ENCODE measurements at places on chromosomes 13 and 19. TPM values are rescaled to one million over a fixed set of nuclear protein-coding genes. Genes with fewer than 3 reads are reported as not detected.

DNA sequence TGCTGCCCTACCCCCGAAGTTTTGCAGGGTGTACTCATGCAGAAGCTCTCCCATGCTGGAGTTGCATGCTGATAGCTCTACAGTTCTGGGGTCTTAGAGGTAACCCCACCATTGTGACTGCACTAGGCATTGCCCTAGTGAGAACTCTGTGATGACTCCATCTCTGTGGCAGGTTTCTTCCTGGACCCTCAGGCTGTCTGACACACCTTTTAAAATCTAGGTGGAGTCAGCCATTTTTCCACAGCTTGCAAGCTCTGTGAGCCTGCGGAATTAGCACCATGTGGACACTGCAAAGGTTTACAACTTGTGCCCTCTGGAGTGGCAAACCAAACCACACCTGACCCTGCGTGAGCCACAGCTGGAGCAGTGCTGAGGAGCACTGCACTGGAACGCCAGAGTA is 636.2 kb upstream of the SPRY2 start:
- H3K27ac ChIP-seq: no peak overlapping the region
- DNase-seq: no peak
- no peak overlapping the region for H3K4me3 ChIP-seq
- no peaks in the 10 kb centered on the region for H3K4me1 ChIP-seq
- H3K27me3 ChIP-seq: no peaks in the 10 kb centered on the region

DNA sequence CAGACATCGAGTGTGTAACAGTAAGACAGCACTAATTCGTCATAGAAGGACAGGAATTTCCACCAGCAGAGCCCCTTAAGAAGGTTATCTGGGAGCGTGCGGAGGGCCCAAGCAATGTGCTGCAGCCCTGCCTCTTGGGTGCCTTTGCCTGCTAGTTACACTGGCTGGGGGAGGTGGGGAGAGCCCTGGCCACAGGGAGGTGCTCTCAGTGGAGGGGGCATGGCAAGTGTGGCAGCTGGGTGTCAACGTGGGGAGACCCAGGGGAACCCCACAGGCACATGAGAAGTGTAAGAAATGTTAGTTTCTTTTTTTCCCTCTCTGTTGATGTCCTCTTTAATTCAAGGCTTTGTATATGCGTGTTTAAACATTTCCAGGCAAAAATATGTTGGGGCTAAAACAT is 50.9 kb upstream of the TMTC4 start:
- no peak for DNase-seq
- H3K4me1 ChIP-seq: no peaks in the 10 kb centered on the region
- H3K27me3 ChIP-seq: peaks cover 15% of the 10 kb centered on the region

The ZNF136 gene
- 12.9 TPM for total RNA-seq

DNA sequence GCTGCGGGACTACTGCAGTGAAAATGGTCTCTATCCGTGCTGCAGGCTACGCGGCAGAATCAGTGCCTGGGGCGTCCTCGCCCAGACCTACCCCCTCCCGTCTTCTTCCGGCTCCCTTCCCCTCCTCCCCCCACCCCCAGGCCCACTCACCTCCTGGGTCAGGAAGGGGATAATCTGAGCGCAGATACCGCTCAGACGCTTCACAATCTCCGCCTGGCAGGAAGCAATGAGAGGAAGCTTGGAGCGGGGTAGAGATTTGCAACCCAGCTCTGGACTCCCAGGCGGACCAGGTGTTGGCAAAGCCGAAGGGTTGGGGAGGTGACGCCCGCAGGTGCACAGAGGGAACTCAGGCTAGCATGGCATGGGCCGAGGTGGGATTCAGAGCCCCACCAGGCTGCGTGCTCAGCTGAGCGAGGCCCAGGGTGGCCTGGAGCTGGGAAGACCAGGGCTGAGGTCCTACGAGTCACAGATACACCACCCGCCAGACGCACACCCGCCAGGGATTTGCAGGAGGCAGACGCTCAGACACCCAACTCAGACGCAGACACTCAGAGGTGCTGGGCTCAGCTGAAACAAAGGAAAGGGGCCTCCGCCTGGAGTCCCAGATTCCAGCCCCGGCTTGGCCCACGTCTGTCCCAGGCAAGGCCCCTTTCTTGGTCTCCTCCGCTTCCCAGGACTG is 4.1 kb downstream of the TLE2 start:
- H3K36me3 ChIP-seq: no peaks in the 10 kb centered on the region
- peaks cover 9% of the 10 kb centered on the region for H3K27me3 ChIP-seq
- no peak overlapping the region for H3K27ac ChIP-seq
- DNase-seq: no peak

DNA sequence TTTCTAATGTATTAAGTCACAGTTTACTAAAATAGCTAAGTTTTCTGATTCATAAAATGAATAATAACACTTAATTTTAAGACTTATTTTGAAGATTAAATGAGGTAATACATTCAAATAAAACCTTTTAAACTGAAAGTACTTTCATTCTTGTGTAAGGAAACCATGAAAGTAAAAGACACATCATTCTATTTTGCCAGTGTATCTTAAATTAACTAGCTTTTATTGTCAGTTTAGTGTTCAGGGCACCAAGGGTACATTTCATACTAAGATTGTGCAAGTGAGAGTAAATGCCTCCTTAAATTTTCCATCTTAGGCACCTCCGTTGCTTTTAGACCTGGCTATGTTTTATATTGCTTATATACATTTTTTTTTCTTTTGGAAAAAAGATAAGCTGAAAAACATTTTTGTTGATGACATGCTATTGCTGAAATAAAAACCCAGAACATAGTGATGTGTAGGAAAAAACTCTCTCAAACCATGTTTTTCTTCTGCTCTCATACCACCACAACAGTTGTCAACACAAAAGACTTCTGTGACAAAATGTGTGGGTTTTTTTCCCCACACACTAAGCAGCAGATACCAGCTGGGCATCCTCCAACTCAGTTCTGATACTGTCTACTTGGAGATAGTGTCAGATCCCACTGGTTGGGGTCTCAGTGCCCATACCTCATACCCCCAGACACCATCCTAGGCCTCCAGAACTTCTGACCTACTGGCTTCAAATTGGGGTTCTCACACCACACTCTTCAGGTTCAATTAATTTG is 30.7 kb upstream of the LPAR6 start:
- no peak overlapping the region for H3K4me3 ChIP-seq
- H3K4me1 ChIP-seq: peaks cover 8% of the 10 kb centered on the region
- H3K27me3 ChIP-seq: no peaks in the 10 kb centered on the region
- H3K36me3 ChIP-seq: peaks cover 4% of the 10 kb centered on the region

GRCh38 chr19:3184847-3185460 is 776 bp upstream of the NCLN start:
- peak; percentile 58 for DNase-seq
- peak overlapping the region; percentile 97 for H3K27ac ChIP-seq
- H3K4me1 ChIP-seq: peaks cover 48% of the 10 kb centered on the region
- H3K4me3 ChIP-seq: peak overlapping the region; percentile 89
- H3K36me3 ChIP-seq: peaks cover 34% of the 10 kb centered on the region

DNA sequence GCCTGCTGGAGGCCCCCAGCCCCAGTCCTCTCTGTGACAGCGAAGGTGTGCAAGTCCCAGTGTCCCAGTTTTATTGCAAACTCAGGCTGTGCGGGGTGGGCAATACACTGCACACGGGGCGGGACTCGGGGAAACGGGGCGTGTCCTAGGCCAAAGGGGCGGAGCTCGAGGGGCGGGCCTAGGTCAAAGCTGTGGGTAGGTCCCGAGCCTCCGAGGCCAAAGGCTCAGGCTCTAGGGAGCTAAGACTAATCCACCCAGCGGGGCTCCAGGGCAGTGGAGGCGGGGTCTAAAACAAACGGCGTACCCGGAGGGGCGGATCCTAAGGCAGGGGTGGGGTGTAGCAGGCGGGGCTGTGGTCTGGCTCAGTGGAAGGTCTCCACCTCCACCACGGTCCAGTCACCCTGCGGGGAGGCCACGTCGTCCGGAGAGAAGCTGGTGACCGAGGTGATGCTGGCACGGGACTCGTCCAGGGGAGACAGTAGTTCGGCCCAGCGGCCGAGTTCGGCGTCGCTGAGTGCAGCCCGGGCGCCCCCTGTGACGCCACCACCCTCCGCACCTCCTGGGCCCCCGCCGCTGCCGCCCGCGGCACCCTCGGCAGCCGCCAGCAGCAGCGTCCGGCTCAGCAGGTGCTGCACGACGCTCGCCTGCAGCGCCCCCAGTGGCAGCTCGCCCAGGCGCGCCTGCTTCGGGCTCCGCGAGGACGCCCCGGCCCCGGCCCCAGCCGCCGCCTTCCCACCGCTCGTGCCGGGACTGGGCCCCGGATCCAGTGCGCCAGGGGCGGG is 5.3 kb downstream of the PRR36 start:
- peak overlapping the region; percentile 76 for H3K4me3 ChIP-seq
- peaks cover 32% of the 10 kb centered on the region for H3K4me1 ChIP-seq
- no peaks in the 10 kb centered on the region for H3K36me3 ChIP-seq
- peak; percentile 91 for DNase-seq
- H3K27me3 ChIP-seq: peaks cover 62% of the 10 kb centered on the region
- peak overlapping the region; percentile 38 for H3K27ac ChIP-seq

The NLRP11 gene
- 0.19 TPM for total RNA-seq

DNA sequence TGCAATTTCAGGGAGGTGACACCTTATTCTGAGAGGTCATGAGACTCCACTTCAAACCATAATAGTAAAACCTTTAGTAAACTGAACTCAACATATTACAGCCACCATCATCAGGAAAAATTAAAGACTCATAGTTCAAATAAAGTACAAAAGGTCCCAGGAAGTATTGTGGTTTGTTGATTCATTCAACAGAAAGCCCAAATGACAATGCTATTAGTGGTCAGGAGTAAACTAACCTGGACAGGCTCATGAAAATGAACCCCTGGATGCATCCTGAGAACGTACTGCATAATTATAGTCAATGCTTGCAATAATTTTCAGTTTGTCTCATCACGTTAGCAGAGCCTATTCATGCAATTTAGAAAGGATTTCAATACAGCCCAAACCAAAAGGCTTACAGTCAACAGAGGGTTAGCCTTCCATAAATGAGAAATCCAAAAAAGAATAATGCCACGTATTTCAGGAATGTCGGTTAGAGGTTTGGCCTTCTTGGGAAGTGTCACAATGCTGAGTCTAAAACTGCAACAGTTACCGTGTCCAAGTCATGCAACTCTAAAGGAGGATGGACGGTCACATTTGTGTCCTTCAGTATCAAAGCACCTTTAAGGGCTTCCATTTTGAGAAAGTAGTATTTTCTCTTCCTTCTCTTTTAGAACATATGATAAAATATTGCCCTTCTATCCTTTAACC is 280.8 kb downstream of the ABCC4 start:
- no peaks in the 10 kb centered on the region for H3K27me3 ChIP-seq
- no peaks in the 10 kb centered on the region for H3K4me1 ChIP-seq
- H3K27ac ChIP-seq: no peak overlapping the region
- DNase-seq: no peak
- H3K36me3 ChIP-seq: peaks cover 20% of the 10 kb centered on the region
- H3K4me3 ChIP-seq: no peak overlapping the region

GRCh38 chr13:79271616-79272015 is 134.4 kb downstream of the RBM26 start:
- no peak overlapping the region for H3K27ac ChIP-seq
- no peak overlapping the region for H3K4me3 ChIP-seq
- H3K27me3 ChIP-seq: peaks cover 6% of the 10 kb centered on the region

GRCh38 chr13:45763419-45763818 is 61.3 kb downstream of the CBY2 start:
- no peak overlapping the region for H3K4me3 ChIP-seq
- no peak for DNase-seq
- no peak overlapping the region for H3K27ac ChIP-seq
- H3K36me3 ChIP-seq: no peaks in the 10 kb centered on the region
- no peaks in the 10 kb centered on the region for H3K27me3 ChIP-seq
- no peaks in the 10 kb centered on the region for H3K4me1 ChIP-seq

GRCh38 chr13:82088781-82089180 is 1747.9 kb upstream of the SPRY2 start:
- no peaks in the 10 kb centered on the region for H3K4me1 ChIP-seq
- H3K4me3 ChIP-seq: no peak overlapping the region
- no peaks in the 10 kb centered on the region for H3K36me3 ChIP-seq
- no peaks in the 10 kb centered on the region for H3K27me3 ChIP-seq

- H3K36me3 ChIP-seq: peaks cover 4% of the 10 kb centered on the region
- peaks cover 44% of the 10 kb centered on the region for H3K27me3 ChIP-seq
- no peak overlapping the region for H3K4me3 ChIP-seq
Observed at GRCh38 chr19:46023311-46023779, 492 bp upstream of the PGLYRP1 start.

The C5AR1 gene
- total RNA-seq: 1.4 TPM

DNA sequence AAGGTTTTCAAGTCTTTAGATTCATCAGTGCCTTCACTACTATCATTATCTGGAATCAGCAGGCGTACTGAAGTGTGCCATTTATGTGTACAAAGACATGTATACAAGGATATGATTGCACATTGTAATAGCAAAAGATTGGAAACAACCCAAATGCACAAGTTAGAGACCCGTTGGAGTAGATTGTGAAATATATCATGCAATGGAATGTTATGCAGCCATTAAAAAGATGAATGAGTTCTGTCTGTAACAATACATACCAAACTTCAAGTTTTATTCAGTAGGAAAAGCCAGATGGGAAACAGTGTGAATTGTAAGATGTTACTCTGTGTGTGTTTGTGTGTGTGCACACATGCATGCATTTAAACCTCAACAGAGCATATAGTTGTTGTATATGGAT is 97.9 kb downstream of the DGKH start:
- no peak for DNase-seq
- peaks cover 19% of the 10 kb centered on the region for H3K4me1 ChIP-seq
- no peak overlapping the region for H3K4me3 ChIP-seq
- no peaks in the 10 kb centered on the region for H3K27me3 ChIP-seq
- H3K36me3 ChIP-seq: peaks cover 27% of the 10 kb centered on the region

- peak overlapping the region; percentile 44 for H3K4me3 ChIP-seq
- H3K27me3 ChIP-seq: peaks cover 59% of the 10 kb centered on the region
- no peaks in the 10 kb centered on the region for H3K36me3 ChIP-seq
- no peak for DNase-seq
- H3K27ac ChIP-seq: no peak overlapping the region
- H3K4me1 ChIP-seq: peaks cover 2% of the 10 kb centered on the region
Observed at GRCh38 chr13:51222686-51223559, 725 bp downstream of the FAM124A start.

The ARHGAP45 gene
- 122 TPM for total RNA-seq

DNA sequence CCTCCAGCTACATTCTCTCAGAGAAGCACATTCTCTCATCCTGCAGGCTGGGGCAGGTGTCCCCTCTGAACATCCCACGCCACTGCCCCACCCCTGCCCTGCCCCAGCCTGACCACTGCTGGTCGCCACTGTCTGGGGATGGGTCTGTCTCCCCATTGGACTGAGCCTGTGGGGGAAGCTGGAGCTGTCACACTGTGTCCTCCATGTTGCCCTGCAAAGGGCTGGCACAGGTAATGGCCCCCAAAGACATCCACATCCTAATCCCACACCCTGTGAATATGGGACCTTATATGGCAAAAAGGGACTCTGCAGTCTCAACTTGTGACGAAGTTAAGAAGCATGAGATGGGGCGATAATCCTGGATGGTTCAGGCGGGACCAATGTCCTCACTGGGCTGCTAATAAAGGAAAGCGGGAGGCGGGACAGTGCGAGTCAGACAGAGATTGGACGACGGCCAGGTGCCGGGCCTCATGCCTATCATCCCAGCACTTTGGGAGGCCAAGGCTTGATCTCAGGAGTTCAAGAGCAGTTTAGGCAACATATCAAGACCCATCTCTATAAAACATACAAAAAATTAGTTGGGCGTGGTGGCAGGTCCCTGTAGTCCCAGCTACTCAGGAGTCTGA is 9.1 kb downstream of the AP2S1 start:
- no peak for DNase-seq
- H3K36me3 ChIP-seq: peaks cover 5% of the 10 kb centered on the region
- H3K4me1 ChIP-seq: no peaks in the 10 kb centered on the region
- H3K27ac ChIP-seq: no peak overlapping the region
